ENCODE measurements at places on chromosomes 1 and 21.
A peak's percentile ranks its signal among the peaks of the same experiment; 100 is the strongest.

DNA sequence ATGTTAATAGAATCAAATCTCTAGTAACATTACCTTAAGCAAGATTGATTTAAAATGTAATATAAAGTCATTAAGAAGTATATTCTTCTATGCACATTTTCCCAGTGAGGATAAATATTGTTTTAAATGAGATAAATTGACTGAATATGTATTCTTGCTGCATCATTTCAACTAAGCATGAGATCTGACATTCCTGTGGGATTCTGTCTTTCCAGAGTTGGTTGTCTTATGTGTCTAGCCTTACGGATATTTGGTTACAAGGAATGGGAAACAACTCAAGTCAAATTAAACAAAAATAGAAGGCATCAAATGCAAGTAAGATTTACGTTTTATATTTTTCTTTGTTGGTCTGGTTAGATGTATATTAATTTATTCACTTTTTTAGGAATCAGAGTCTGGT lies 287.5 kb downstream of the PTGER3 start:
- DNase-seq: no peak

DNA sequence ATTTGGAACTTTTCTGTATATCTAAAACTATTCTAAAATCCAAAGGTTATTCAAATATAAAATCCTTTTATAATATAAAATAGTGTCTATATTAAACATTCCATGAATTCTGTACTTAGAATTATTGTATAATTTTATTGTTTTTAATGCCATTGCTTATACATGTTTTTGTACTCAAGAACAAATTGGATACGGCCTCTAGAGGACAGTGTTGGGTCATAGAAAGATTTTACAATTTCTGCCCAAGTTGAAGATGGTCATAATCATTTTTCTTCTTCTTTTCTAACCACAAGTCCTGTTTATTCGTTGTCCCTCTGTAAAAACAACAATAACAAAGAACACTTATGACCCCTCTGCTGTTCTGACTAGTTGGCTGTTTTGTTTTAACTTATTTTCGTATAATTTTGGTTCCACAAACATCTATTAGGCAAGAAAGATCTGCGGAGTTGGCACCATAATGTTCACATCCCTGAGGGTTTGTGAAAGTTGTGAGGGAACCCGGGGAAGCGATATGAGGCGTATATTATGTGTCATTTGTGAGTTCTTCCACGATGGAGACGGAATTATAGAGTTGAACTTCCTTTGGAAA lies 75.7 kb upstream of the KIF26B start:
- no peak for DNase-seq

- no peak for DNase-seq
These were observed 10.2 kb upstream of the CDC42BPA start for GRCh38 chr1:227328405-227329019.

GRCh38 chr21:16550917-16551741 lies 821.3 kb downstream of the USP25 start:
- no peak for DNase-seq

DNA sequence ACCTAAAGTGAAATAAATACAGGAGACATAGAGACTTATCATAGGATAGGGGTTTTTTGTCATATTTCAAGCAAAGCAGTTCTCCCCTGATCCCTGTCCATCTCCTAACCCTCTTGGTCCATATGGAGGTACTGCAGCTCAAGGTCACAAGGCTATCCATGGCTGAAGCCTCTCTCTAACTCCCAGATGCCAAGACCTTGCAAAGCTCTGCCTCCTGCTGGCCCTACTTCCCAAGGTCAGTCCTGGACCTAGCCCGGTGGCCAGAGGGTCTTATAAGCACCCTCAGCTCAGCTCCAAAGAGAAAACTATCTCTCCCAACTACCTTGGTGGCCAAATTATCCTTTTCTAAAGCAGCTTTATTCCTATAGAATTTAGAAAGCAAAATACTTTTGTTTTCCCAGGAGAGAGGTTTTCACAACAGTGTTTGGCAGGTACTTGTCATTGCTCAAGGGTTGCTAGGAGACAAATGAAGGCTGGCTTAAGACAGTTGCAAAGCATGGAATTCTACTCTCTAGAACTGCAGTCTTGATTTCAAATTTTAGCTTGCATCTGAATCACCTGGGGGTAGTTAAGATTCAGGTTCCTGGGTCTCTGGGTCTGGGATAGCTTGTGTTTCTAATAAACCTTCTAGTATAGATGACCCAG lies 121.5 kb downstream of the XCL2 start:
- no peak for DNase-seq

- DNase-seq: no peak
These were observed 21.4 kb downstream of the TGFB2 start for GRCh38 chr1:218366322-218367052.

DNA sequence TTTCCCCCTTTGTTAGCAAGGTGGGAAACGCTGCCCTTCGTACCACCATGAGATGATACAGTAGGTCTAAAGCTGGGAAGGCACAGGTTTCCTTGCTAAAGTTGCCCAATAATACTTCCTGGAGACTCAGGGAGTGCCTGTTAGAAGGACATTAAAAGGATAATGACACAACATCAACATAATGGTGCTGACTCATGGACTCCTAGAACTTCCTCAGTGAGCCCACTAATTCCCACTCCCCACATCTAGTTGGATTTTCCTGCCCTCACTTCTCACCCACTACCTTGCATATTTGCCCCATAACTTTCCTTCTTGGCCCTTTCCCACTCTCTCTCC lies 17.5 kb downstream of the CFAP45 start:
- no peak for DNase-seq

- no peak for DNase-seq
These were observed 108.1 kb upstream of the GNG4 start for GRCh38 chr1:235757587-235758096.

- DNase-seq: no peak
These were observed 4.2 kb downstream of the RNPC3 start for GRCh38 chr1:103529746-103530145.

GRCh38 chr21:45644041-45644906 lies 749 bp downstream of the PCBP3 start:
- DNase-seq: no peak

DNA sequence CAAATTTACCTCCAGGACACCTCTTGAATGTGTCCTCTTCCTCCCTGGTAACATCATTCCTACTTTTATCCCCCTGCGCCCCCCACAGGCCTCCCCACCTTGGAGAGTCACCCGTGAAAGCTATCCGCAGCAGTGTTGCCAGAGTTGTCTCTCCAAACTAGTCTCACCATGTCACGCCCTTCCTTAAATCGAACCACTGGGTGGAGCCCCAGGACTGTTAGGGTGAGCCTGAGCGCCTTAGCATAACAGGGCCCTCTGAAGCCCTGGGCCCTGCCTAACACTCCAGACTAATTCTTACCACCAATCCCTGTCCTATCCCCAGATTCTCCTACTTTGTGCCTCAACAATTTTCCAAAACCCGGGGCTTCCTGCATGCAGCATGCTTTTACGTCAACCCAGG lies 35.0 kb downstream of the HSD3B2 start:
- DNase-seq: no peak

GRCh38 chr1:161098210-161099068 lies at the start of gene KLHDC9:
Gene KLHDC9 (plus strand): TSS chr1:161098361. CDS start chr1:161098536, 175 bp downstream.
- DNase-seq: peak; percentile 93

DNA sequence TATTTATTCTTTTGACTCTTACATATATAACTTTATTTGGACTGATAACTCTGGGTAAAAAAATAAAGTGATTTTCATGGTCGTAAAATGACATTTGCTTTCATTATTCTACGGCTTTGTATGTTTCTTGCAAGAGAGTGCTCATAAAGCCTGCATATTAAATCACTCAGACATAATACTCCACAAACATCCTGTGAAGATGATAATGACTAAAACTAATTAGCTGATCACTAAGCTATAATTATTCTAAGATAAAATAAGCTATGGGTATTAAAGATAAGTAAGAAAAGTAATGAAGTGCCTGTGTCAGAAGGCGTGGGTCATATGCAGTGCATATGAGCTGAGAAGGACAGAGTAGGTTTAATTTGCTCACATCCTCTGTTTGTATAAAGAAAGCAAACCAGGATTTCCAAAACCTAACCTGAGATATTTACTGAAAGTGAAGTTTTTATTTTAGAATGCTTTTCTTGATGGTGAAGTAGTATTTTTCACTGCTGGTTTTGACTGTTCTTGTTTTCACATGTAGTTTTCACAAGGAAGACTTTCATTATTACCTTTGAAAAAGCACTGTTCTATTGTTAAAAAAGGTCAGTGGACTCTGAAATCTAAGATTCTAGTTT lies 278.8 kb downstream of the AMY1C start:
- no peak for DNase-seq

DNA sequence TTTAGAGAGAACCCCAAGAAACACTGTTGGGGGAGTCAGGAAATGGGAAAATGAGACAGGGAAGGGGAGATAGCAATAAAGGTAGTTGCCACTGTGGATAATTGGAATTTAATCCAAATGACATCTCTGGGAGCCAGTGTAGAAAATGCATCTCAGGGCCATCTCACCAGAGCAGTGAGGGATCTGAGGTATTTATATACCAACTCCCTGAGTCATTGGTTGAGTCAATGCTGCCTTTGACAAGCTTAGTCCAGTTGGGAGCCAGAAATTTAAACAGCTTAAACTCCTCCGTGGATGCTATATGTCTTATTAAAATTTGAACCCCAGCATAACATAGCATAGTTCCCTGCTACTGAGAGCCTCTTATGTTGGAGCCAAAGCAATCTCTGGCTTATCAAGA lies 140.3 kb downstream of the SLC30A10 start:
- DNase-seq: no peak

- no peak for DNase-seq
These were observed 648.0 kb upstream of the PLXNA2 start for GRCh38 chr1:208892147-208892546.

- no peak for DNase-seq
These were observed 189.9 kb downstream of the APP start for GRCh38 chr21:25980710-25981109.

GRCh38 chr1:64826991-64827390 lies 82.1 kb downstream of the RAVER2 start:
- DNase-seq: no peak

DNA sequence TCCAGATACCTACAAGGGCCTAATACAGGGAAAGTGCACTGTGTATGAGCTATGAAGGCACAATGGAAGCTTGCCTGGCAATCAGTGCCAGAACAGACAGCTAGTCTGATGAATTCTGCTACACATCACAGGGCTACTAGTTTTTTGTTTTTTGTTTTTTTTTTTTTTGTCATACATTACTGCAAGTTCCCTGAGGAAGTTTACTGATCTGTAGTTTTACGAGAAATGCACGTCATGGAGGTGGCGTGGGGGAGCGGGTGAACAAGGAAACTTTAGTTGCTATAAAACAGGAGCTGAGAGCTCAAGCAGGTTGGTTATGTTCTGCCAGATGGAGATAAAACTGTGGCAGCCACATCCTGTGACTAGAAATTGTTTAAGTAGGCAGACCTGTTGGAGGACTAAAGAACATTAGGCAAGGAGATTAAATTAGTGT lies 17.7 kb downstream of the PTPRC start:
- peak; percentile 92 for DNase-seq

DNA sequence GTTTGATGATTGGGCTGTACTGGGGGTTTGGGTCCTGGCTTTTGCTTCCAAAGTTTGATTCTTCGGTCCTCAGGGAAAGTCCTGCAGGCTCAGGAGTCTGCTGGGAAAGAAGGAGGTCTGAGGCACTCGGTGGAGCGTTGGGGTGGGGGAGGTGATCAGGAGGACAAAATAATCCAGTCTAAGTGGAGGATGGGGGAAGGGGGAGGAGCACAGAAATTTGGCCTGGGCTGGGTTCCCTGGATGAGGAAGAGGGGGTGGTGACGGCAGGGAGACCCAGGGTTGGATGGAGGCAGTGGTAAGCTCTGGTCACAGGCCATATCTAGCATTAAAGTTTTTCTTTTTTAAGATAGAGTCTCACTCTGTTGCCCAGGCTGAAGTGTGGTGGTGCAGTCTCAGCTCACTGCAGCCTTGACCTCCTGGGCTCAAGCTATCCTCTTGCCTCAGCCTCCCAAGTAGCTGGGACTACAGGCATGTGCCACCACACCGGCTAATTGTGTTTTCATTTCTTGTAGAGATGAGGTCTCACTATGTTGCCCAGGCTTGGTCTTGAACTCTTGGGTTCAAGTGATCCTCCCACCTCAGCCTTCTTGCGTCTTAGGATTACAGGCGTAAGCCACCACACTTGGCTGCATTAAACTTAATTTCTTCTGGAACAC lies 6.8 kb downstream of the SH2D2A start:
- DNase-seq: peak; percentile 23

DNA sequence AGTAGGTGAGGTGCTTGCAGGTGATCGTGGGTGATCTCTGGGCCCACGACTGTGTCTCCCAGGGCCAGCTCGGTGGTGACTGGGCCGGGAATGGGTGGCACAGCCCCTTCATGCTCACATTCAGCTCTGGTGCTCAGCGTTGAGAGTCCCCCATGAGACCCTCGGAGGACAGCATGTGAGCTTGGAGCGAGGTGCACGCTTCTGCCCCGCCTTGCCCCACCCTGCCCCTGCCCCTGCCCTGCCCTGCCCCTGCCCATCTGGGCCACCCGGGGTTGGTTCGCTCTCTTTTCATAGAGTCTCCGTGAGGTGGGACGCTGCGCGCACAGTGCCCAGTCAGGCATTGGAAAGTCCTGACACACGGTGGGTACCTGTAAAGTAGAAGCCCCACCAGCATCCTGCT lies 75.3 kb upstream of the ACTL8 start:
- DNase-seq: no peak

DNA sequence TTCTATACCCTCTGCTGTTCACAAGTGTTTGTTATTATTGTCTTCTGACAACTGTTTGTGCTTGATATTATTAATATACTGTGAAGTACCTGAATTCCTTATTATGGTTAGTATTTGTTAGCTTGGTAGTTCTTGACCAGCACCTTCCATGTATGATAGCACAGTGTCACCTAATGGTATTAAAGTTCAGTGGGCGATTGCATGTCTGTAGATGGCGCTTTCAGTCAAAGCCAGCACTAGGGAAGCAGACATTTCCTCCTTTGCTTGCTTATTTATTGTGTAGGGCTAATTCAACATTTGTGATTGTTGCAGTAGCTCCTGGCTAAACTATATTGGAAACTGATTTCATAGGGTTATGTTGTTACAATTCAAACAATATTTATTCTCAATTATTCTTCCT lies 218.0 kb downstream of the ZP4 start:
- no peak for DNase-seq

GRCh38 chr1:180253585-180254495 lies 23.8 kb downstream of the LHX4 start:
- DNase-seq: no peak

GRCh38 chr1:95352767-95353166 lies 118.8 kb downstream of the RWDD3 start:
- DNase-seq: no peak

GRCh38 chr1:247322442-247322841 lies 9.2 kb downstream of the ZNF496 start:
- DNase-seq: no peak

DNA sequence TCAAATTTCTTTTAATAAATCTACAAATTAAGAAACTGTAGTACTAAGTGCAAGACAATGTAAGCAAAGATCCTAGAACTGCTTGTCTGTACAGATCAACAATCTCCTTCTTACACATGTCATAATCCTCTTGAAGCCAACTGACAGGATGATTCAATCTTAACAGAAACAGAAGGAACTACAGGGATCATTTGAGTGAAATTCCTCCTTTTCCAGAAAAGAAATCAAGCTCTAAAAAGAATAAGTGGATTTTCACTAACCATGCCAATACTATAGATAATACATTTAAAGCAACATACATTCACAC lies 53.2 kb downstream of the RAB3GAP2 start:
- no peak for DNase-seq

GRCh38 chr1:41573785-41574713 lies 89.6 kb upstream of the EDN2 start:
- DNase-seq: peak; percentile 82

- DNase-seq: no peak
These were observed 32.3 kb downstream of the DOP1B start for GRCh38 chr21:36188937-36189336.

Measured in Peyer's patch (tissue), 4 donors.